ENCODE measurements at places on chromosomes 12 and 14.

- DNase-seq, result no peak
These were observed 8.2 kb upstream of the ATG101 start for GRCh38 chr12:52061470-52062166.

GRCh38 chr14:70896981-70897380 lies 10.3 kb upstream of the PCNX1 start:
- DNase-seq, result no peak

DNA sequence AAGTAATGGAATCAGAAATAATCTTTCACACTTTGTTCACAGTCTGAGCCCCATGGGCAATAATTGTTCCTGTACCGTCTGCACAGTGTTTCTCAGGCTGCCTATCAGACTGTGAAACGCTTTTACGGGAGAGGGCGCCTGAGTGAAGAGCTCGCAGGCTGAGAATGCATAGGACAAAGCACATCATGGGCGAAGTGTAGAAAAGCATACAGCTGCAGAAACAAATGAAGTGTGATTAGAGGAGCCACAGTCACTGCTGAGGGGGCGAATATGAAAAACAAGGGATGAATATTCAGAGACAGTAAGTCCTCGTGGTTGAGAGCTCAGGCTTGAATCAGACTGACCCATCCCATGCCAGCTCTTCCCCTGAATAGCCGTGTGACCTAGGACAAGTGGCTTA lies 438.4 kb upstream of the DCN start:
- no peak for DNase-seq

DNA sequence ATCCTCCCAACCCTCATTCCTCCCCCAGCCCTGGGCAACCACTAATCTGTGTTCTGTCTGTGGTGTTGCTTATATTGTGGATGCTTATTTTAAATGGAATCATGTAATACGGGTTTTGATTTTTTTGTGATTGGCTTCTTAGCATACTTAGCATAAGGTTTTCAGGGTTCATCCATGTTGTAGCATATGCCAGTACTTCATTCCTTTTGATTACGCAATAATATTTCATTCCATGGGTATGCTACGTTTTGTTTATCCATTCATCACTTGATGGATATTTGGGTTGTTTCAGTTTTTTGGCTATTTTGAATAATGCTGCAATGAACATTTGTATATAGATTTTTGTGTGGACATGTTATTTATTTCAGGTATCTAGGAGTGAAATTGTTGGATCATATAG lies 82.9 kb downstream of the TSPAN9 start:
- DNase-seq, result no peak

DNA sequence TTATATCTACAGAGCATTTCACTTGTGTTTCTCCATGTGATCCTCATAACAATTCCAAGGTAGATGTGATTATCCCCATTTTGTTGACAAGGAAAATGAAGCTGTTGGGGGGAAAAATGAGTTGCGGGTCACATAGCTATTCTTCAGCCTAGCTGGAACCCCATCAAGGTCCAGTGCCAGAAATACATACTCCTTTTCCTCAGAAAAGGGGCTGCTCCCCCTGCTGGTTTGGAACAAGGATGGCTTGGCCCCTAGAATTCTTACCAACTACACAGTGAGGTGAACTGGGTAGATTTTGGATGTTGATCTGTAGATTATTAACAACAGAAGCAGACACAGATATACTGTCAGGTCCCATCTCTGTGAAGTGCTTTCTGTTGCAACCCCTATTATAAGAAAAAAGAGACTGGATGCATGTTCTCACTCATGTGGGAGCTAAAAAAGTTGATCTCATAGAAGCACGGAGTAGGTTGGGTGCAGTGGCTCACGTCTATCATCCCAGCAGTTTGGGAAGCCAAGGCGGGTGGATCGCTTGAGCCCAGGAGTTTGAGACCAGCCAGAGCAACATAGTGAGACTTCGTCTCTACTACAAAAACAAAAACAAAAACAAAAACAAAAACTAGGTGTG lies 8.9 kb downstream of the IKZF4 start:
- no peak for DNase-seq

DNA sequence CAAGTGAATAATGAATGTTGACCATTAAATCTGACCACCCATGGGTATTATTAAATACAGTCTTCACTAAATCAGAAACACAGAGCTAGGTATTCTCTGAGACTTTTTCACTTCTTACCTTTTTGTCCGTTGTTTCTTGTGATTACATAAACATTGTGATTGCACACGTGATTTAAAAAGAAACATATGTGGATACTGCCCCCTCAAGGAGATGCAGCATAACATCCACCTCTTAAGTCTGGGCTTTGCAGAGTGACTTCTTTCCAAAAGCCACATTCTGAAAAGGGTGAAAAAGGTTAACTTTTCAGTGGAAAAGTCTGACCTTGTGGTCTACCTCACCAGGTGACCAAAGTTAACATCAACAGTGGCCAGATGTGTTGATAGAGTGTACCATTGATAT lies 185.5 kb upstream of the FAR2 start:
- no peak for DNase-seq

- no peak for DNase-seq
These were observed 8.6 kb upstream of the M6PR start for GRCh38 chr12:8958066-8958465.

DNA sequence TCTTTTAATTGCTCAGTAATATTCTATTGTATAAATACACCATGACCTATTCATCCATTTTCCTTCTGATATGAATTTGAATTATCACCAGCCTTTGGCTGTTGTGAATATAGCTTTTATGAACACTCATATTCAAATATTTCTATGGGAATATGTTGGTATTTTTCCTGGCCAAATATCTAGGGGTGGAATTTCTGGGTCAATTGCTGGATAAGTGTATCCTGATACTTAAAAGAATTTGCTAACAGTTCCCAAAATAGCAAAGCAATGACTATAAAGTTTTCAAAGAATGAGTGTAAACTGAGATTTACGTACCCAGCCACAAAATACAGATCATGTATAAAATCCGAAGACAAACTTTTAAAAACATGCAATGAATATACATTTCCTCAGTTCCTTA lies 148.7 kb upstream of the CLEC14A start:
- no peak for DNase-seq

DNA sequence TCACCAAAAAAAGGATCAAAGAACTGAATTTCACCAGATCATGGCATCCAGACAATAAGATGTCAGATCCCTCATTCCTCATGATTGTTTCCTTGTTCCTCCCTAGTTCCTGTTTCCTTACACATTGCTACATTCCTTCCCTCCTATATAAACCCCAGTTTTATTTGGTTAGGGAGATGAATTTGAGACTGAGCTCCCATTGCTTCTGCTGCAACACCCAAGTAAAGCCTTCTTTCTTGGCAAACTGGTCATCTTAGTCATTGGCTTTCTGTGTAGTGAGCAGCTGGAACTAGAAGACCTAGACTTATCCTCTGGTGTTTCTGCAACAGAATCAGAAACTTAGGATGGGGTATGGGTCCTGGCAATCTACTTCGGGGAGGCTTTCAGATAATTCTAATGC lies 217.9 kb downstream of the NOVA1 start:
- no peak for DNase-seq

DNA sequence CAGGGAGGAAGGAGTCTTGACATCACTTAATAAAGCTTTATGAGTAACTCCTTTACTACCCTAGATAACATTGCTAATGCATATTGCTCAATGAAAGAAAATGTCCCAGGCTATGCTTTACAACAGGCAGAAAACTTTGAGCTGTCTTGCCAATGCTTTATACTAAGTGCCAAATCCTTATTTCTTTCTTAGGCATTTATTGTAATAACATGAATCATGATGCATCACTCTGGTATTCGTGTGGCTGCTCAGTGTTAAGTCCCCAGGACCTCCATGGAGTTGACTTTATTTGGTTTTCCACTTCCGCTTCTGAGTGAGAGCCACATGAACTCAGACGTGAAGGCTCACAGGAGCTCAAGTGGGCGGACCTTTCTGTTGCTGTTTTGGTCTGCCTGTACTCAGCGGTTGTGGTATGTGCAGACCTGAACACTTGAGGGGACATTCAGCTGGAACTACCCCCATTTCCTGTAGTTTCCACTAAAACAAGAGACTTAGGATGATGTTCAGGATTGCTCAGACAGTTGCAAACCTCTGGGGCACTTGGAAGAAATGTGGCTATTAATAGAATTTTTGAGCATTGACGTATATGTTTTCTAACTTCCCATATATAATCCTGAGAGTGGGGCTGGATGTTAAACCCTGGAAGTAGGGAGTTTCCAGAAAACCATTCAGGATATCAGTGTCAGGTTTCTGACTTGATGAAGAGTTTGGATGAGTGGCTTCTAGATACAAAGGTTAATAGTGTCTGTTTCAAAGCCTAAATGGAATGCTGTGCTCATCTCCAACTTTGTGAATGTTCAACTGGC lies 258.6 kb downstream of the MSRB3 start:
- DNase-seq, result no peak

- no peak for DNase-seq
These were observed 34.2 kb downstream of the RTRAF start for GRCh38 chr14:52023518-52023917.

GRCh38 chr14:76227450-76228050 lies 75.8 kb downstream of the GPATCH2L start:
- no peak for DNase-seq

DNA sequence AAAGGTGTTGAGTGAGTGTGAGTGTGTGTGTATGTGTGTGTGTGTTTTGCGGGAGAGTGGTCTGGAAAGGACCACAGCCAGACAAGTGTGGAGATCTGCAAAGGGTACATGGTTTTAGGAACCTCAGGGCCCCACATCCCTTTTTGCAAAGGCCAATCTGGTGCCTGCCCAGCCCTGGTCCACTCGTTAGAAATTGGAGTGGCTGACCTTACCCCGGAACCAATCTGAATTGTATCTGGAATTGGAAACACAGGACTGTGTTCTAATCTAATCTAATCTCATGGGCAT lies 11.3 kb upstream of the TBX3 start:
- DNase-seq, result no peak

- no peak for DNase-seq
These were observed 92.4 kb upstream of the TMEM260 start for GRCh38 chr14:56487090-56487667.

- DNase-seq, result no peak
These were observed 1.5 kb downstream of the KDM2B start for GRCh38 chr12:121579190-121579791.

GRCh38 chr14:34212172-34212929 lies 249.7 kb downstream of the SPTSSA start:
- DNase-seq, result no peak

- no peak for DNase-seq
These were observed 91.8 kb upstream of the TMEM260 start for GRCh38 chr14:56487761-56488160.

DNA sequence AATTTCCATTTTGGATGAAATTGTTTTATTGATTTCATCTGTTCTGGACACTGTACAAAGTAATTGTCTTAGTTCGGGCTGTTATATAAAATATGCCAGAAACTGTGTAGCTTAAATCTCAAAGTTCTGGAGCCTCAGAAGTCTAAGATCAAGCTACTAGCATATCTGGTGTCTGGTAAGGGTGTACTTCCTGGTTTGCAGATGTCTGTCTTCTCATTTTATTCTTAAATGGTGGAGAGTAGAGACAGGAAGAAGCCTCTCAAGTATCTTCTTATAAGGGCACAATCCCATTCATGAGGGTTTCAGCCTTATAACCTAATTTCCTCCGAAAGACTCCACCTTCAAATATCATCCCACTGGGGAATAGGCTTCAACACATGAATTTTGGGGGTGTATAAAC lies 51.3 kb downstream of the MON2 start:
- DNase-seq, result no peak

GRCh38 chr14:102394717-102395375 lies 32.1 kb downstream of the TECPR2 start:
- DNase-seq, result no peak

GRCh38 chr12:105912882-105913678 lies 225.7 kb downstream of the NUAK1 start:
- DNase-seq, result no peak

DNA sequence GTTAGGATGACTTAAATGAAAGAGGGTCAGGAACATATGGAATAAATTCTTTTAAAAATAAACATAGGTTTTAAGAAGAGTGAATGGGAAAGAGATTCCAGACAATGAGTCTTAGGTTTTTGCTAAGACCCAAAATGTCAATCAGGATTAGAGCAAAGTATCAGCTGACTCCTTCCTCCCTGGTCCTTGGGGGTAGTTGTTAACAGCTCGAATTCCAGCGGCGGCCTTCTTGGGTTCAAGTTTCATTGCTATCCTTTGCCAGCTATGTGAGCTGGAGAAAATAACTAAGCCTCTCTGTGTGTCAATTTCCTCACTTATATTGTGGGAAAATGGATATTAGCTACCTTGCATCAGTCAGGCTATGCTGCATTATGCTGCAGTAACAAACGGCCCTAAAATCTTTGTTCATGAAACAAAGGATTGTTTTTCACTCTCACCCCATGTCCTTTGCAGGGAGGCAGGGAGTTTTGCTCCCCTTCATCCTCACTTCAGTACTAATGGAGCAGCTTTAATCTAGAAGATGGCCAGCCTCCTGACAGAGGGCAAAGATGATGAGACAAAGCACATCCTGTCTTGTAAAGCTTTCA lies 83.8 kb upstream of the RFLNA start:
- DNase-seq, result no peak

- no peak for DNase-seq
These were observed 223.3 kb downstream of the RPS29 start for GRCh38 chr14:49362916-49363315.

- no peak for DNase-seq
These were observed 269.7 kb upstream of the FAR2 start for GRCh38 chr12:28879379-28879778.

GRCh38 chr12:111069886-111070285 lies 149.5 kb upstream of the MYL2 start:
- DNase-seq, result no peak

GRCh38 chr14:84234281-84234680 lies 1295.7 kb upstream of the FLRT2 start:
- DNase-seq, result no peak

- no peak for DNase-seq
These were observed 58.4 kb downstream of the LLPH start for GRCh38 chr12:66072135-66072534.
